ENCODE measurements at places on chromosomes 2 and 18. TPM values are rescaled to one million over a fixed set of nuclear protein-coding genes. Genes with fewer than 3 reads are reported as not detected.

Gene SFTPB
- not detected for total RNA-seq

Gene FARSB
- total RNA-seq: 15.8 TPM

Gene SULT1C2
- total RNA-seq: 2.2 TPM

GRCh38 chr18:49697757-49698524 lies 115.4 kb downstream of the ACAA2 start:
- H3K27me3 ChIP-seq: no peaks in the 10 kb centered on the region
- no peaks in the 10 kb centered on the region for H3K36me3 ChIP-seq
- H3K27ac ChIP-seq: no peak overlapping the region
- DNase-seq: no peak
- no peaks in the 10 kb centered on the region for H3K4me1 ChIP-seq

DNA sequence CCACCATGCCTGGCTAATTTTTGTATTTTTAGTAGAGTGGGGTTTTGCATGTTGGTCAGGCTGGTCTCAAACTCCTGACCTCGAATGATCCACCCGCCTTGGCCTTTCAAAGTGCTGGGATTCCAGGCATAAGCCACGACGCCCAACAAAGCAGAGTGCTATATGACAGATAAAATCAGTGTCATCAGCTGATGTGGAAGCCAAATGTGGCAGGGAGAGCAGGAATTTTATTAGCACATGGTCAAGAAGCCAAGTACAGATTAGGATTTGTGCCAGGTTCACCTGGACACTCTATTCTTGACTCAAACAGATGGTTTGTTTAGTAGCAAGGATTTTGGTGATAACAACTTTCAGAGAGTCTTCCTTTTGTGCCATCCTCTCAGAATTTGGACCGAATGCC lies 62.7 kb downstream of the LCLAT1 start:
- no peak for DNase-seq
- no peaks in the 10 kb centered on the region for H3K27me3 ChIP-seq

- H3K36me3 ChIP-seq: no peaks in the 10 kb centered on the region
- no peak for DNase-seq
- no peak overlapping the region for H3K4me3 ChIP-seq
- no peak overlapping the region for H3K27ac ChIP-seq
Measured at GRCh38 chr2:176552501-176553135, 283.4 kb downstream of the MTX2 start.

- peak overlapping the region; percentile 97 for H3K27ac ChIP-seq
- H3K4me1 ChIP-seq: peaks cover 24% of the 10 kb centered on the region
- DNase-seq: no peak
- H3K27me3 ChIP-seq: no peaks in the 10 kb centered on the region
- peaks cover 2% of the 10 kb centered on the region for H3K36me3 ChIP-seq
Measured at GRCh38 chr2:127527001-127527804, 914 bp upstream of the IWS1 start.

GRCh38 chr18:70931942-70932814 lies 643.3 kb downstream of the SOCS6 start:
- no peak for DNase-seq
- H3K4me3 ChIP-seq: no peak overlapping the region
- no peaks in the 10 kb centered on the region for H3K4me1 ChIP-seq
- H3K36me3 ChIP-seq: no peaks in the 10 kb centered on the region
- H3K27me3 ChIP-seq: no peaks in the 10 kb centered on the region
